Activated CD8-positive, alpha-beta T cell treated with anti-CD3 and anti-CD28 coated beads, Interleukin-2, amount 10 ng/mL, durations not matched to agents 7 days and 5 days (primary cell): ENCODE measurements at places on chromosomes 5 and 9. TPM values are rescaled to one million over a fixed set of nuclear protein-coding genes. Genes with fewer than 3 reads are reported as not detected.

Gene CSF1R
- not detected for total RNA-seq

Gene KIAA1958
- total RNA-seq: 11.1 TPM

Gene PSMD5
- total RNA-seq: 47.9 TPM

GRCh38 chr9:25691786-25692185 lies 13.5 kb upstream of the TUSC1 start:
- DNase-seq: no peak

DNA sequence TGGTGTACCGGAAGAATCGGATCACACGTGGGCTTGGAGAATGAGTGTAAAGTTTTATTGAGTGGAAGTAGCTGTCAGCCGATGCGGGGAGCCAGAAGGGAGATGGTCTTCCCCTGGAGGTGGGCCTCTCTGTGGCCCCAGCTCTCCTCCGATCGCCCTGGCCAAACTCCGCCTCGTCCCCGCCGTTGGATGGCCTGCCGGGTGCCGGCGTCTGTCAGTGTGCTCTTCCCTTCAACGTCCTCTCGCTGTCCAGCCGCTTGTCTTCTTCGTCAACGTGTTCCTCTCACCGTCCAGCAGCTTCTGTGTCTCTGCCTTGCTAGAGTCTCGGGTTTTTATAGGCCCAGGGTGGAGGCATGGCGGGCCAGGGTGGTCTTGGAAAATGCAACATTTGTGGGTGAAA lies 27.6 kb upstream of the TMEM215 start:
- no peak for DNase-seq

DNA sequence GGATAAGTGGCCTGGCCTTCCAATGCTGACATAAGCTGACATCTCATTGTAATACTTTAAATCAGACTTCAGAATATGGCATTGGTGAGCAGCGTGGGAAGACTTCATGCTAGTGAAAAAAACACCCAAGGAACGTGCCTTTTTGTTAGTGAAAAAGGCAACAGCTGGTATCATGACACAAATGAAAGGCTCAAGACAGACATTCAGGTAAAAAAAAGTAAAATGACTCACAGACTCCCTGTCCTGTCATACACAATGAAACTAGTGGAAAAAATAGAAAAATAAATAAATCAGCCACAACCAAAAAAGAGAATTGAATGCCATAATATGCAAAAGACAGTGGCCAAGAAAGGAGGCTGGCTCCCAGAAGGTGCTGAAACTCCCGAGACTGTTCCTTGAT lies 24.4 kb upstream of the PPP1R2B start:
- no peak for DNase-seq

GRCh38 chr9:27441741-27442070 lies 82.4 kb upstream of the IFNK start:
- DNase-seq: no peak

GRCh38 chr9:101791938-101792337 lies 53.5 kb upstream of the GRIN3A start:
- DNase-seq: peak; percentile 26

DNA sequence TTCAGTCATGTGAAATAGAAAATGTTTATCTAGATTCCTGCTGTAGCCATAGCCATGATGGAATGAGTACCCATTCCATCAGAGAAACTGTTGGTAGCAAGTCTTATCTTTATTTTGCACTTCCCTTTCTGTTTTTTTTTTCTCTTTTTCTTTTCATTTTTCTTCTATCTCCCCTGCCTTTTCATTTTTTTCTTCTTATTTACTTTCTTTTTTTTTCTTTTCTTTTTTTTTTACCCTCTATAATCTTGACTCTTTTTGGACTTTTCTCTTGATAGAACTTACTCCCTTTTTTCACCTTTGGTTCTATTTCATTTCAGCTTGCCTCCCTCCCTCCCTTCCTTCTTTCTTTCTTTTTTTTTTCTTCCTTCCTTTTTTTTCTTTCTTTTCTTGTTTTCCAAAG lies 15.4 kb downstream of the SLC25A46 start:
- no peak for DNase-seq

GRCh38 chr5:1253456-1254105 lies 28.4 kb downstream of the SLC6A18 start:
- no peak for DNase-seq

- no peak for DNase-seq
Measured at GRCh38 chr5:151773951-151774350, 2.2 kb downstream of the G3BP1 start.

- no peak for DNase-seq
Measured at GRCh38 chr5:153079396-153079795, 411.1 kb upstream of the GRIA1 start.

- no peak for DNase-seq
Measured at GRCh38 chr9:5205071-5205470, 19.6 kb upstream of the INSL6 start.

Gene FOXD4L5
- 0.16 TPM for total RNA-seq
